ENCODE measurements at places on chromosomes 13 and 19.

DNA sequence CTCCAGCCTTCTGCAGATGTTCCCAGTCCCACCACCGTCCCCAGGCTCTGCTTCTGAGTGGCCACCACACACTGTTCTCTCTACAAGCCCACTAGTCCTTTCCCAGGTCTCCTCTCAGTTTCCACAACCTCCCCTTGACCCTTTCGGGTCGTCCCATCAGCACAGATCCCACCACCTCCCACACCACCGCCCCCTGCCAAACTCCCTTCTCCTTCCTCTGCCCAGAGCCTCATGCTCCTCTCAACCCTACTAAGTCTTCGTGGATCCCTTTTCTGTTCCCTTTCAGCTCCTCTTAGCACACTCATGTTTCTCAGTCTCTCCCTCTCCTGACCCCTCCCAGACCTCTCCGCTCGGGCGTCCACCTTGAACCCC, 1.9 kb downstream of the NAPA start:
- DNase-seq = no peak

GRCh38 chr19:5271145-5271544, 69.5 kb downstream of the PTPRS start:
- DNase-seq = no peak

- DNase-seq = no peak
These were observed 165.0 kb downstream of the TM9SF2 start for GRCh38 chr13:99666146-99666805.

DNA sequence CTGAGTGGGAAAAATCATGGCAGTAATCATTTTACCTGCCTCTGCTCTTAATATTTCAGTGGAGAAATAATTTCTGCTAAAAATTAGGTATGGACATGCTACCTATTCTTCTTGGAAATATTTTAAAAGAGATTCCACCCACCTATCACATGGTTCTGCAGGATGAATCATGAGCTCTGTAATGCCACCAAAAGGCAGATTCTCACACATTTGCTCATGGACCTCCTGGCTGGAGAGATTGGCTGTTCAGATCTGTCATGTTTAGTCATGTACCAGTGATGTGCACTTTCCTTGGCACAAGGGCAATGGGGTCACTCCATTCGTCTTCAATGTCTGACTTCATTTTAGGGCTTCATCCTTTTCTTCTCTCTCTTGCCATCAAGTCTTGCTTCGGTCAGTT, 101.8 kb upstream of the MBNL2 start:
- DNase-seq = no peak

DNA sequence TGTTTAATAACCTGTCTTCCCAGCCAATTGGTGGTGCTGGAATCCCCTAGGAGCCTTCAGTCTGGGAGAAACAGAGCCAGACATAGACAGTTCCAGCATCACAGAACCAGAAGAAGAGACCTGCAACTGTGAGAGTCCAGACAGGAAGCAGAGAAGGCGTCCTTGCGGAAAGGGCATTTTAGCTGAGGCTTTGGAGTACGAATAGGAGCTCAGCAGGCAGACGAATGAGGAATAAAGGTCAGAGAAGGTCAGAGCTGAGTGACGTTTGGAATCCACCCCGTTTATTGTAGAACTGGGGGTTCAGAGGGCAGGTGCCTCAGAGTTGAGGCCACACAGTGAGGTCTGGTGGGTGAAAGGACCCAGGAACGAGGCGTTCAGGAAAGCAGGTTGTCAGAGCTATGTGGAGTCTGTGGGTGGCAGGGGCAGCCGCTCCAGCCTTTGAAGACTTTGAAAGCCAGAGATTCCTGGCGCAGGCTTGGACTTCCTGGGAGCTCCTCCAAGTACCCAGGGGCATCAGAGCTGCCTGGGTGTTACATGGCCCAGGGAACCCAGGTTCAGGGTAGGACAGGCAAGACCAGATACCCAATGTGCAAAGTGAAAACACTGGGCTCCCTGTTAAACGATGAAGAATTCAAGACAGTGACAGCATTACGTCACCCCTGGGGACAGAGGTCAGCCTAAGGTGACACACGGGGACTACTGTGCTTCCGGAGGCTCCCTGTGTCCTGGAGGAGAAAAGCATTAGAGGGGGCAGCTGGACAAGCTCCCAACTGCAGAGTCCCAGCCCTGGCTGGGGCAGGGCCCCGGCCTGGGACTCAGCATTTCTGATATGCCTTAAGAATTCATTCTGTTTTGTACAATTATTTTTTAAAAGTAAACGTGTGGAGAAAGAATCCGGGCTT, 5.5 kb downstream of the ARRDC2 start:
- DNase-seq = no peak

- DNase-seq = peak; percentile 27
These were observed 3.1 kb upstream of the PTPRH start for GRCh38 chr19:55212447-55212846.

DNA sequence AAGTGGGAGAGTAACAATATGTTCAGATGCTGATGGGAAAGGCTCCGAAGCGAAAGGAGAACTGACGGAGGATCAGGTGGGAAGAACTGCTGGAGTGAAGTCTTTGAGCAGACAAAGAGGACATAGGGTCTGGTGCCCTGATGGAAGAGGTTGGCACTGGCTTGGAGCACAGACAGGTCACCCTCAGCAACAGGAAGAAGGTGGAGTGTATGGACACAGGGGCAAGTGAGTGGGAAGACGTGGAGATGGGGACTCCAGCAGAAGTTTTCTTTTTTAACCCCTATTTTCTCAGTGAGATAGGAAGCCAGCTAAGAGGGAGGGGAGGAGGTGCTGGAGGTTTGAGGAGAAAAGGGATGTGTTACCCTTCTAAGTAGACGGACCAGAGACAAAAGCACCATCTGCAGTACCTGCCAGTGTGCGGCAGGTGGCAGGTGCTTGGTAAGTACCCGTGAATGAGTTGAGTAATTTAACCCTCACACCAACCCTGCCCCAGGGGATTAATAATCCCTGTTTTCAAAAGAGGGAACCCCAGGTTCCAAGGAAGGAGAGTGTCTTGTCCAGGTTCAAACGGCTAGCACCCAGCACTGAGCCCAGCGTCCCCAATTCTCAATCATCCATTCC, 11.2 kb downstream of the HAS1 start:
- DNase-seq = no peak

DNA sequence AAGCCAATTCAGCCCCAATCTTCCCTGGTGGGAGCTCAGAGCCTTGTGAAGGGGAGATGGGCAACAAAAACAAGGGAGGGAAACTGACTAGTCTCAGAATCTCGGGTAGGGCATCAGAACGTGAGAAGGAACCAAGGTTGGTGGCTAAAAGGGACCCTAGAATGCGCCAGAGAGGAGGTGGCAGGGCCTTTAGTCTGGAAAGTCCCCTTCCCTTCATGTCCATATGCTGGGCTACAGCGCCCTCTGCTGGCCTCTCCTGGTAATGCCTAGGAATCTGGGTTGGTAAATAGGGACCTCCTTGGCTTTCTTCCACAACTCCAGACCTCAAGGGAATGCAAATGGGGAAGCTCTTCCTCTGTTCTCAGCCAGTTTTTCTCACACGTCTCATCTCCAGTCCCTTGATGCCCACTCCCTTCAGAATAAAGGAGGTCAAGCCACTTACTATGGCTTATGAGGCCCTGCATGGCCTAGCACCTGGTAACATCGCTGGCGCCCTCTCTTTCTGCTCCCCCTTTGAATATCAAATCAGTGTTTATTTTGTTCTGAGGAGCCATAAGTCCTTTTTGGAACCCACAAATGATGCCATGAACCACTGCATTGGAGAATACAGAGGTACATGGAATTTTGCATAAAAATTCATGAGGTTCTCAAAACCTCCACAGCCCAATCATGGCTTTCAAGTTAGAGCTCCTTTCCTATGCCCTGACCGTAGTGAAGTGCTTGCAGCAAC, 1.4 kb upstream of the CCDC97 start:
- peak; percentile 97 for DNase-seq

- no peak for DNase-seq
These were observed 1.3 kb downstream of the RPS9 start for GRCh38 chr19:54201980-54202379.

DNA sequence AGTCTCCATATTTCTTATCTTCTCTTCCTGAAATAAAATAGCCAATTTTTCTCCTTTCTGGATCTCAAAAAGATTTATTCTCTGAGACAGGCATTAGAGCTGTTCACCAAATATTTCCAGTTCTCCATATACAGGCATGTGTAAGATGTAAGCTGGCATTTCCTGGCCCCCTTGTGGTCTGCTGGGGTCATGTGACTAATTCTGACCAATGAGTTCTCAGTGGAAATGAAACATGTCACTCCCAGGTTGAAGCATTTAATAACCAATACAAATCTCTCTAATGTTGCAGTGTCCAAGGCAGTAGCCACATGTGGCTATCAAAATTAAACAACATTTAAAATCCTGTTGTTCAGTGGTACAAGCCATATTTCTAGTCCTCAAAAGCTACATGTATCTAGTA, 14.8 kb upstream of the CACNA1A start:
- no peak for DNase-seq

- DNase-seq = no peak
These were observed 11.3 kb downstream of the CD70 start for GRCh38 chr19:6579450-6580178.

DNA sequence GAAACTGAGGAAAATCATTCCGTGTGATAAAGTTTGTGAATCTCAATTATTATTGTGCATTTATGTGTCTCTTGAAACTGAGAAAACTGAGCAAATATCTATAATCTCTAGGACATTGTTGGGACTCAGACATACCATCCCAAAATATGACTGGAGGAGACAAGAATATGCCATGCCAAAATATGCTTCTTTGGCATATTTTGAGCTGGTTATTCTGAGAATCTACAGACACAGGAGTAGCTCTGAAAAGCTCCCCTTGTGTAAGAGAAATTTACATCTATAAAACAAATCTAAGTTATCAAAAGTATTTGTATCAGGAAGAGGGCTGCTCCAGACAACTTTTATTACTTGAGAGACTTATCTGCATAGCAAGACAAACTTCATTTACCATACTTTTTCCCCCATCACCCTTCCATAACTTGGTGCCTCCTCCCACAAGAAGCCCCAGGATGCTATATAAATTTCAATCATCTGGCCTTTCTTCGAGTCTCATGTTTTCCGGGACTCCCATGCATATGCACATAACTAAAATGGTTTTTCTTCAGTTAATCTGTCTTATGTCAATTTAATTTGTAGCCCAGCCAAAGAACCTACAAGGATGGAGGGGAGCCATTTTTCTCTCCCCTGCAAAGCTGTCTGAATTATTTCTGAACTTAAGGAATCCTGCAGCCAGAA, 28.6 kb upstream of the NDFIP2 start:
- DNase-seq = no peak

- DNase-seq = no peak
These were observed 507.9 kb downstream of the UQCRFS1 start for GRCh38 chr19:28705008-28705407.

DNA sequence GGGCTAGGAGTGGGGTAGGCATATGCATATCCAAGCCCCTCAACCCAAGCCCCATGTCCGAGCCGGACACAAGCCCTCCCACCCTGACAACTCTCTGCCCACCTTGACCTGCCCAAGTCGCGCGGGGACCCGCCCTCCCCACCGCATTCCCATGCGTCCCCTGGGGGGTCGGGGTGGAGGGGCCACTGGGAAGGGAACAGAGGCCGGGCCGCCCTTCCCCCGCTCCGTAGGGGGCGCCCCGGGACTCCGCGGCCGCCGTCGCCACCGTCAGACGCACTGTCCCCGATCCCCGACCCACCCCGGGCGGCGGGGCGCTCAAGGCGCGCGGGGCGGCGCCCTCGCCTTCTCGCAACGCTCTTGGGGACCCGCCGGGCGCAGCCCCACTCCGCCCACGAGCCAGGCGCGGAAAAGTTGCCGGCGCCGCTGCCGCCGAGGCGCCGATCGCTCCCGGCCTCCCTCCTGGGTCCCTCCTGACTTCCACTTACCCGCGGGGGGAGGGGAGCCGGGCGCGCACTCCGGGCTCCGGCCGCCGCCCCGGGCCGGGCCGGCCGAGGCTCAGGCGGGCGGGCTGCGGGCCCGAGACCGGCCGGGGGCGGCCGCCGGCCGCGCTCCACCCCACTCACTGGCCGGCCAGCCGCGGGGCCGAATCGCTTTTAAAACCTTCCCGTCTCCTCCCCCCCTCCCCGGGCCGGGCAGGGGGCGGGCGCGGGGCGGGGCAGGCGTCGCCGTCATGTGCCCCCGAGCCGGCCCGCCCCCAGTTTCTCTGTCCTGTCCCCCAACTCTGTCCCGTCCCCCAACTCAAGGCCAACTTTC, 34.4 kb upstream of the NANOS3 start:
- peak; percentile 65 for DNase-seq

DNA sequence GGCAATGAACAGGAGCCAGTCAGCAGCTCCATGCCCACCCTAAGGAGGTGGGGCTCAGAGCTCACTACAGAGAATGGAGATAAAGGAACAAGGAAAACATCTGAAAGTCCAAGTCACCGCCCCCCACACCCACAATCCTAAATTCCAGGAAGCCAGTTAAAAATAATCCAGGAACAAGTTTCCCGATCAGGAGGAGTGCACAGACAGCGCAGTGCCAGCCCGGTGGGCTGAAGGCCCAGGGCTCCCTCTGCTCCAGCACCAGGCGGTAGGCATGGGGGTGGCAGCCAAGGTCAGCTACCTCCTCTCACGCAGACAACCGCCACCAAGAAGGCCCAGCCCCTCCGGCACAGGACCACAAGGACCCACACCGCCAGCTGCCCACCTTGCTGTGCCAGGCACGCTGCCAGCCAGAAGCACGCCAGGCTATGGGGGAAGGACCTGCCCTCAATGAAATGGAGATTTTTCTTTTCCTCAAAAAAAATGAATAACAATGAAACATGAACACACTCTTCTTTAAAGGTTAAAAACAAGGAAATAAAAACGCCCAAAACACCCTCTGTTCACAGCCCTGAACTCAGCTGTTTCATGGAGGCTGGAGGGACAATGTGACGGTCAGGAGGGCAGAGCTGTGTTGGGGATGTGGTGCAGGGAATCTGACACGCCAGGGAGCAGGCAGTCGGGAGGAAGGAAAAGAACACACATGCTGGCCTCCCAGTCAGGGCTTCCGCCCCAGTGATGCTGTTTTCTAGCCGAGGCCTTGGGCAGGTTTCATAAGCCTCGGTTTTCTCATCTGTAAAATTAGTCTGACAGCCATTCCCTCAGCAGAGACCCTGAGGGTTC, 11.0 kb downstream of the STK24 start:
- DNase-seq = no peak

- DNase-seq = no peak
These were observed 39.8 kb downstream of the DACH1 start for GRCh38 chr13:71827241-71827640.

DNA sequence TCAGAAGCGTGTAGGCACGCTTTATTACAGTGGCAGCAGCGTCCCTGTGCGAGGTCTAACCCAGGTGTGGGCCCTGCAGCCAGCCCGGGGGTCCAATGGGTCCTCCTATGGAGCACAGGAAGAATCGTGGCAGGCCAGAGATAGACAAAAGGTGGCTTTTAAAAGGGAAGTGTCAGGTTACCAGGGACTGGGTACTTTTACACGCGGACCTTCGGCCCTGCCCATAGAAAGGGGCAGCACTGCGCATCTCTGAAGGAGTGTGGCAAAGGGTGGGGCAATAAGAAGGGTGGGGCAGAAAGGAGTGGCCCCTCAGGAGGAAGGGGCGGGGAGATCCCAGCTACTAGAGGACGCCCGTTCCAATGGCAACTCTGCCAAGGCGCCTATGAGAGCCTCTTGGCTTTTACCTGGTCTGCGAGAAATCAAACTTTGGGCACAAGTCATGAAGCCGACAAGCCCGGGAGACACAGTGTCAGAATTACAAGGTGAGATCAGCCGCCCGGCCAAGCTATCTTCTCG, 1419.8 kb downstream of the UQCRFS1 start:
- DNase-seq = peak; percentile 45

All from activated gamma-delta T cell treated with Interleukin-2 at 50 U/mL for 16 hours (primary cell).